CD4-positive, alpha-beta T cell treated with Interleukin-1 beta for 1 hour (primary cell): ENCODE measurements at places on chromosomes 11 and 22.
A peak's percentile ranks its signal among the peaks of the same experiment; 100 is the strongest.

GRCh38 chr22:36894266-36894665 lies 19.2 kb upstream of the CSF2RB start:
- DNase-seq, result no peak

DNA sequence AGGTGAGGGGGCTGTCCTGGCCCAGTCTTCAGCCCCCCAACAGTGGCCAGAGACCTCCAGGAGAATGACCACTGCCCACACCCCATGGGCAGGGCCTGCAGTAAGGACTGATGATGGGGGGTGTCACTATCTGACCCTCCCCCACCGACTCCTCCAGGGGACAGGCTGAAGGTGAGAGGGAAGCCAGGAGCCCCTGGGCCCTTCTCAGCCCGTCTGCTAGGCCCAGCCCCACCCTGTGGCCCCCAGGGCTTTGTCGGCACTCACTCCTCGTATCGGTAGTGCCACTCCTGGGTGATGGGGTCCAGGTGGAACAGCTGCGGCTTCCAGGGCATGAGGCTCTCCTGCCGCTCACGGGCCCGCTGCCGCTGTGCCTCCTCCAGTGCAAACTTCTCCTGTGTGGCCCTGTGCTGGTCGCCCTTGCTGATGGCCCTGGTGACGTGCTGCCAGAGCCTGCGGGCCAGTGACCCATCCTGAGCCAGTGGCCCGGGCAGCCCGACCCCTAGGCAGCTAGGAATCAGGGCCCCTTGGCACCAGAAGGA lies 35.4 kb upstream of the CARS1 start:
- no peak for DNase-seq

DNA sequence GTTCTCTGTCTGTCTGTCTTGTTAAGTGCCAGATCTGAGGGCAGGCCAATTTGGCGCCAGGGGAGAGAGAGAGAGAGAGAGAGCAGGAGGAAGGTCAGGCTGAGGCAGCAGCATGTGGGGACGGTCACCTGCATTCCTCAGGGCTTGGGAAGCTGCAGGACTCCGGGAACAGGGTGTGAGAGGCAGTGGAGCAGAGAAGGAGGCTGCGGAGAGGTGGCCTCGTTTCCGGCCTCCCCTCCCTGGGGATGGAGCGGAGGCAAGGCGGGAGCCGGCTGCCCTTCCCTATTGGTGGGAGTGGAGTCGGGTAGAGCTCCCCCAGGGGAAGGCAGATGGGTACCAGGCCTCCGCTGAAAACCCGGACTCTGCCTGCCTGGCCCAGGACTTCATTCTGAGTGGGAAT lies 9.7 kb downstream of the CLMP start:
- no peak for DNase-seq

DNA sequence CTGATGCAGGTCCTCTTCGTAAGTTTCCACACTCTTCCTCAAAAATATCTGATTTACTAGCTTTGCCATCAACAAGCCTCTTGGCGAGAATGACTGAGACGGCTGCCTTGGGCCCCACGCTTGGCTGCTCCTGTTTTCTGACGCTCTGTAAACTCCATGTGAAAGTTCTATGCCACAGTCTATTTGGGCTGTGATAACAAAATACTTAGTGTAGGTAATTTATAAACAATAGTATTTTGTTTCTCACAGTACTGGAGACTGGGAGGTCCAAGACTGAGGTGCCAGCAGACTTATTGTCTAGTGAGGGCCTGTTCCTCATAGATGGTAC lies 123.2 kb upstream of the SORL1-AS1 start:
- no peak for DNase-seq

DNA sequence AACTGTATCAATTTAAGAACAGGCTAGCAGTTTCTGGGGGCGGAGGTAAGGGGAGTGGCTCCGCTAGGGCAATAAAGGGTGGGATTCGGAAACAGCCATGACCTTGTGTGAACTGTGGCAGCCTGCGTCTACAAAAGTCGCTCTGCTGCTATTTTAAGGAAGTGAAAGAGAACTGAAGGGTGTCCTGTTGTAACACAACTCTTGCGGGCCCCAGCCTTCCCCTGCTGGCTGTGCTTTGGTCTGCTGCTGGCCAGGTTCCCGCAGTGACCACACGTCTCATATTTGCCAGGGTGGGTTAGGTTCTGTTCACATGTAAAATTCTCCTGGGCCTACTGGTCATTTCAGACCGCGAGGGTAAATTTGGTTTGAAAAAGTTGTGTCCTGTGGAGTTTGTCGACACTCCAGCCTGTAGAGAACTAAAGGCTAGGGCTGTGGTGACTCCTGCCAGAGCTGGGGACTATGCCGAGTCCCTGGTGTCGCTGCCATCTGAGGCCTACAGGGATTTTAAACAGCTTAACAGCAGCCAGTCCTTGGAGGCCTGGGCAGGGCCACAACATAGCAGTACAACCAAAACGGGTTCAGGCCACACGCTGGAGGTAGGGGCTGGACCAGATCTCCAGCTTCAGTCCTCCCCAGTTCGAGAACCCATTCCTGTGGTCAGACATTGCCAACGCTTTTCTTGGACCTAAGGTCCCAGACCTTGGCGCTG lies 1.1 kb upstream of the PPFIBP2 start:
- DNase-seq, result peak; percentile 79

DNA sequence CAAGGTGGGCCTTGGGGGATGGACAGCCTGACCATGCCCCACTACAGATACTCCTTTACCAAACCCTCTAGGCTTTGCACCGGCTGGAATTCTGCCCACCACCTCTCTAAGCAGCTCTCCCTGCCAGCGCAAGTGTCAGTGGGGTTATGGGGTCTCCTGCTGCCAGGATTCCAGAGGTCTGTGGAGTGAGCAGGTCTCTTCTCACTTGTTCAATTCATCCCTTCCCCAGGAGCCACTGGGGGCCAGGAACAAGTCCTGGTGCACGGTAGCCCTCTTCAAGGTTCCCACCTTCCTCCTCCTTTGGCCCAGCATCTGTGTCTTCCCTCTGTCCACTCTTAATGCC lies 30.5 kb downstream of the CCDC15 start:
- no peak for DNase-seq

DNA sequence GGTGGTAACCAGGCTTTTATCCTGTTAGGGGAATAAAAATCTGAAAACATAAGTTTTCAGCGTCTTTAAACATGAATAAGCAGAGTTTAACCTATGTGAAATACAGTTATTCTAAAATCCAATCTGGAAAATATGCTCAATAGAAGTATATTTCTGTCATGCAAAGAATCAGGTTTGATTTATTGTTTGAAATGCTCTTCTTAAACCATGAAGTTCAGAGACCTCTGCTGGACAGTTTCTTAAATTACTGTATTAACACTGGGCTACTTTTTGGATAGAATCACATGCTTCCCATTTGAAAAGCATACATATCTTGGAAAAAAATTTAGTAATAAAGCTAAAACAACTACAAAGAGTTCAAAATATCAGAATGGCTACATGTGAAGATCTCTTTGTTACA lies 25.4 kb downstream of the APIP start:
- peak; percentile 28 for DNase-seq

- DNase-seq, result no peak
These were observed 111.9 kb downstream of the MRTFA start for GRCh38 chr22:40524392-40525249.

DNA sequence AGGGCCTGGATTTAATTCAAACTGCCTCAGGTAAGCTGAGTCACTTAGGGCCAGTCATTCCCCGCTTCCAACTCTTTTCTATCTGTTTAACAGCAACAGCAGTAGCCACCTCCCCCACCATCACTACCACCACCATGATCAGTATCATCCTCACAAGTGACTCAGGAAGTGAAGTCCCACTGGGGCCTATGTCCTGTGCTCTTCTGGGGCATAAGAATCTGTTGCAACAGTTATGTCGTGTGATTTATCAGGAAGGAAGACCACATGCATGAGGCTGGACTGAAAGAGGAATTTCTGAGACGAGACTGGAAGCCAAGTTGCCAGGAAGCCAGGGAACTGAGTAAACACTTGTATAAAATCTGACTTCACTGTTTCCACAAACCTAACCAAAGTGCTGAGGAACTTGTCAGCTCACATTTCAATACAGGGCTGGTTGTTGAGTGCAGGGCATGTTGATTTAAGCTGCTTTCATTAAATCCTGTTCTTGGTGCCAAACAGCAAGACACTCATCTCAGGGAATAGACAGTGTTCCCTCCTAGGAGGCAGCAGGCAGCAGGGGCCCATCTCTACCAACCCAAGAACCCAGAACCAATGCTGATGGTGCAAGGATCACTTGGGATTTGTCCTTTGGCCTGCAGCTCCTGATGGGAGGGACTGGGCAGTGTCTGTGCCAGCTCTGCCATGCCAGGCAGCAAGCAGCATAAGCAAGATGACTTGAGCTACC lies 226.7 kb upstream of the NARS2 start:
- DNase-seq, result peak; percentile 52

DNA sequence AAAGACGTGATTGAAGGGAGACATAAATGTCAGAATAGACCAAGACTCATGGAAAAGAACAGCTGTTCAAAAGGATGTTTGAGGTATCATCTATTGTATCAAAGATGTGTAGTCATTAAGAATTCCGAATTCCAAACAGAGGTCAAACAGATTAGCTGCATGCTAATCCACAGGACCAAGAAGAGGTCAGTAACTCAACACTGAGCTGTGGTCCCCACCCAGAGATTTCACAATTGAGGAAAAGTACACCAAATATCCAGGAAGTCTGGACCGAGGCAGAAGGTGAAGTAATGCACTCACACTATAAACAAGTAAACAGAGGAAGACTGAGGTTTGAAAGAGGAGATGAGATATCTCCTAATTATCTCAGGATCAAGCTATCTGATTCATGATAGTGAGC lies 29.6 kb upstream of the OR5P2 start:
- DNase-seq, result no peak

- DNase-seq, result no peak
These were observed 10.9 kb downstream of the CDC42BPG start for GRCh38 chr11:64833509-64833908.

DNA sequence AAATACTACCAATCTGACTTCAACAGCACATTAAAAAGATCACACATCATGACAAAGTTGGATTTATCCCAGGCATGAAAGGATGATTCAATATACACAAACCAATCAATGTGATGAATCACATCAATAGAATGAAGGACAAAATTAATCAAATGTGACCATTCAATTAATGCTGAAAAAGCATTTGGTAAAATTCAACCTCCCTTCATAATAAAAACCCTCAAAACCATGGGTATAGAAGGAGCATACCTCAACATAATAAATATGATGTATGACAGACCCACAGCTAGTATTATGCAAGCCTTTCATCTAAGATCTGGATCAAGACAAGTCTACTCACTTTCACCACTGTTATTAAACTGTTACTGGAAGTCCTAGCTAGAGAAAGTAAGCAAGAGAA lies 921.7 kb upstream of the RAG2 start:
- no peak for DNase-seq

GRCh38 chr22:37559901-37560607 lies at the start of gene CDC42EP1:
Gene CDC42EP1 (plus strand): TSS chr22:37560480. CDS start chr22:37566350, 5,870 bp downstream.
- DNase-seq, result no peak

DNA sequence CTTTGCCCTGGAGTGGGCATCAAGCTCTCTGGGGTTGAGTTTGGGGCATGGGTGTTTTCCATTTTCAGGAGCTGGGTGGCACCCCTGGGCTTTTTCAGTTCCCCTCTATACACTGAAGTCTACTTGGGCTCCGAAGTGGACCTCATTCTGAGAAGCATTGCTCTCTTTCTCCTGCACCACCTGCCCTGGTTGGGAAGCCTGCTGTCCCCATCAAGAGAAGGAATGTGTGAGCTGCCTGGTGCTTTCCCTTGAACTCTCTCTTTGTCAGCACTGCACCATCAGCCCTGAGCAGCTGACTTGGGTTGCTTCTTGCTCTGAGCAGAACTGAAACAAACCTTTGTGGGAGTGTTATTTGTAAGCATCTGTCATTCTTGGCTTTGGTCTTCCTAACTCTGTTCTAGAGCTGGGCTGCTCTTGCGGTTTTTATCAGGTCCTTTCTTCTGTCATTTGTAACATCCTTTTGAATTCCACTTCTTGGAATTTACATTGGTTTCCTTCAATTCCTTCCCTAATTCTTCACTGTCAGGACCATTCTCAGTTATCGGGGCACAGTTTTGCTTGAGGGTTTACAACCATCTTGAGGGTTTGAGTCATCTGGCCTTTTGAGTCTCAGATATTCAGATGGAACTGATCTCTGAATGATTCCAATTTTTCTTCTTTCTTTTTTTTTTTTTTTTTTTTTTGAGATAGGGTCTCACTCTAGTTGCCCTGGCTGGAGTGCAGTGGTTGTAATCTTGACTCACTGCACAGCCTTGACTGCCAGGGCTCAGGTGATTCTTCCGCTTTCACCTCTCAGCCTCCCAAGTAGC lies 20.5 kb downstream of the UBE2L3 start:
- DNase-seq, result peak; percentile 20
